Brain (organoid and tissue), 16 donors: ENCODE measurements at places on chromosomes 4 and X. TPM values are rescaled to one million over a fixed set of nuclear protein-coding genes. Genes with fewer than 3 reads are reported as not detected.
A peak's percentile ranks its signal among the peaks of the same experiment; 100 is the strongest.

Gene CBR4
- polyA plus RNA-seq = 3.1 TPM

Gene HS6ST2
- polyA plus RNA-seq = 0.41 TPM

Gene ZNF275
- polyA plus RNA-seq = 12.9 TPM

DNA sequence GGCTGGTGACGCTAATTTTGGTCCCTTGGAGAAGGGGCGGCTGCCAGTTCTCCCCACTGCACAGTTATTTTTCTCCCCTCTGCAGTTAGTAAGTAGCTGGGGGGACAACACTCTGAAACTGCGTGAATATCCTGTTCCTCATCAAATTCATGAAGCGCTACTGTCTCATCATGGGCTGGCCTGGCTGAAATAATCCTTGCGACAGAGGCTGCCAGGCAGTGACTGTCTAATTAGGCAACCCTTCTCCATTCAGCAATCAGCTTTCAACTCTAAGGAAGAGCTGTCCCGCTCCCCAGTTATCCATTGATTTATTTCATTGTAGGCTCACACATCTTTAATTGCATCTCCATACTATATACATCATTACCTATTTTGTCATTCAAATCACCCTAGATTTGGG, 8.2 kb downstream of the SH3TC1 start:
- no peak for DNase-seq

- DNase-seq = no peak
Observed at GRCh38 chr4:76909711-76910110, 11.8 kb upstream of the SOWAHB start.

- DNase-seq = peak; percentile 68
Observed at GRCh38 chr4:56468097-56468422, 643 bp downstream of the SRP72 start.

- no peak for DNase-seq
Observed at GRCh38 chr4:123843137-123843536, 446.5 kb downstream of the SPRY1 start.
